Activated naive CD4-positive, alpha-beta T cell treated with Interleukin-2 at 50 U/mL for 16 hours (primary cell): ENCODE measurements at places on chromosomes 1 and 21.
A peak's percentile ranks its signal among the peaks of the same experiment; 100 is the strongest.

GRCh38 chr1:26890467-26890796 lies 349 bp upstream of the GPN2 start:
- no peak for DNase-seq

- DNase-seq = no peak
Observed at GRCh38 chr1:11187494-11187893, 1.7 kb upstream of the ANGPTL7 start.

- no peak for DNase-seq
Observed at GRCh38 chr1:68409426-68409825, 40.3 kb downstream of the RPE65 start.

DNA sequence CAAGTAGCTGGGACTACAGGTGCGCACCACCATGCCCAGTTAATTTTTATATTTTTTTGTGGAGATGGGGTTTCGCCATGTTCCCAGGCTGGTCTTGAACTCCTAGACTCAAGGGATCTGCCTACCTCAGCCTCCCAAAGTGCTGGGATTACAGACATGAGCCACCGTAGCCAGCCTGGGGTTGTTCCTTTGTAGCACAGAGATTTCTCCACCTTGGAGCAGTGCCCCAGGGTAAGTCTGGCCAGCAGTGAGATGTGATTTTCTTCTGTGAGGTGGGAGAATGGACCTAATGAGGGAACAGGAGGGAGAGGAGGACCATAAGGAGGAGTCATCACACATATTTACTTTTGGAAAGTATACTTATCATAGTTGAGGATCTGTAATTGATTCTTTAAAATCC lies 61.1 kb upstream of the GADD45A start:
- DNase-seq = no peak

DNA sequence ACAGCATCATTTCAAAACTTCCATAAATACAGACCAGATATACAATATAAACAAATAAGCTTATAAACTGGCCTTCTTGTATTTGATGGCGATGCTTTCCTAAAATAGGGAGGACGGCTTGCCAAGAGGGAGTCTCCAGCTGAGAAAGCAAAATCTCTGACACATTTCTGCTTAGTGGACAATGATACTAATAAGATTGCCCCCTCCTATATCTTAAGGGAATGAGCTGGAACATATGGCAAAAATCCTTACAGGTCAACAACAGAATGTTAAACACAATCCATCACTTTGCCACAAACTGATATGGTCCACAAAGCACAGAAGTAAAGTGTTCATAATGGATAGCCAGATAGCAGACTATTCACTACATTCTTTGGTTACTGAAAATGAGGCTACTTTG lies 7.1 kb upstream of the GADD45A start:
- no peak for DNase-seq

DNA sequence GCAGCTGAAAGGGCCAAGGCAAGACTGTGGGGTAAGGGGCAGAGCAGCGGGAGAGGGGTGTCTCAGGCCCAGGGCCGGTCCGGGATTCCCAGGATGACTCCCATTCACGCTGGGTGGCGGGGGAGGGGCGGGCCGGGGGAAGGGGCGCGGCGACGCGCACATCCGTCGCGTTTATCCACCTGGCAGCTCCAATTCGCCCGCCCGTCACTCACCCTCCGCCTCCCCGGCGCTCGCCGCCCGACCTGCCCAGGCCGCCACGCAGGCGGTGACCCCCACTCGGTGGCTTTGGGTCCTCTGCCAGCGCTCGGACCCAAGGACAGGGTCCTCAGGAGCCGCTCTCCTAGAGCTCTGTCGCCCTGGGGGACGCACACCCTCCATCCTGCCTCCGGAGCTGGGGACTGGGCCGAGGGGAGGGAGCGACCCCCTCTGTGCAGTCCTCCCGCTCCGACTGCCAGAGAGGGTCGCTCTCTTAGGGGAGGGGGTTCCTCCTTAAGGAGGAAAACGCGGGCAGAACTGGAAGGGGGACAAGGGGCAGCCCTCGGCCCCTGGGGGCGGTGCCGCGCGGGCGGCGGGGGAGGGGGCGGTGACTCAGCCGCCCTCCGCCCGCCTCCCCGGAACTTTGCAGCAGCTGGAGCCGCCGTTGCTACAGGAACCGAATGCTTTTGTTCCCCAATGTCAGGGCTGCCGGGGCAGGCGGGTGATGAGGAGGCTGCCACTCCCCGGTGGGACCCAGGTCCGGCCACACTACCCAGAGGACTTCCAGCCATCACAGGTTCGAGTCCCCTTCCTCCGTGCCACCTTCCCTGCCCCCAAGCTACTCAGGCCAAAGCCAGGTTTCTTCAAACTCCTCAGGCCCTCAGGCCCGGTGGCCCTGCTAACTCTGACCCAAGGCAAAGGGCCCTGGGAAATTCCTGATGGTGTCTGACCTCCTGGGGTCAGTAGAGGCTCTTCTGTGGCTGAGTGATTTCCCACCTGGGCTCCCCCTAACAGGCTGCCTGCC lies 3.4 kb downstream of the ADGRB2 start:
- DNase-seq = peak; percentile 61

GRCh38 chr1:31575369-31576140 lies 760 bp upstream of the TINAGL1 start:
- DNase-seq = no peak

DNA sequence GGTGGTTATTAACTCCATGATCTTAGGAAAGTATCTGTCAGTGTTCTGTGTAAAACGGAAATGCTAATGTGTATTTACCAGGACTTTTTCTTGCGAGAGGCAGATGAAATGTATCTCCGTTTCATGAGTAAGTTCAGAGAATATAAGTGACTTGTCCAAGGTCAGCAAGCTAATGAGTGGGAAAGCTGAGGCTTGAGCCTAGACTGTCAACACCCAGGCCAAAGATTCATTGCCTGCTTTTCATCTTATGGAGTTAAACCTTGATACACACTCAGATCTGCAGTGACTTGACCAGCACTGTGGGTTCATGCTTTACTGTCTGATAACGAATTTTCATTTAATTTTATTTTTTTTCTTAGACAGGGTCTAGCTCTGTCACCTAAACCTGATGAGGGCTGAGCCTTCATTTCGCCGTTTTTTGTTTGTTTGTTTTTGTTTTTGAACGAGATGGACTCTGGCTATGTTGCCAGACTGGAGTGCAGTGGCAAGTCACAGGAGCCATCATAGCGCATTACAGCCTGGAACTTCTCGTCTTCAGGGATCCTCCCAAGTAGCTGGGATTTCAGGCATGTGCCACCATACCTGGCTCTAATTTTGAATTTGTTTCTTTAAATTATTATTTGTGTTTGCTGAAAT lies 918 bp upstream of the JTB start:
- no peak for DNase-seq

DNA sequence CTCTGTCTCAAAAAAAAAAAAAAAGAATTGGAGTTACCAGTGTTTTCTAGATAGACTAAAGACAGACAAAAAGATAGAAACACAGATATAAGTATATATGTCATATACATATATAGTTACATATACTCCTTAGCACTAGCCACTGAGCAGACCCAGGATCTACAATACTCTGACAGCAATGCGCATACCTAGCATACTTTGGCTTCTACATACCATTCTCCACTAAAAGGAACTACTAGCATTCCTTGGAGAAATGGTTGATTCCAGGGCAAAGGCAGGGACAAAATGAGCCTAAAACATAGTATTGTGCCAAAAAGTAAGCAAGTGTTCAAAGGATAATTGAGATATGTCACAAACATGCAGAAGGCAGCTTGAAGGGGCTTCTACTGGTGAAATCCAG lies 22.7 kb downstream of the SYNJ1 start:
- no peak for DNase-seq

GRCh38 chr1:9085306-9085940 lies 16.0 kb upstream of the SLC2A5 start:
- no peak for DNase-seq

GRCh38 chr1:211908453-211908852 lies 77.9 kb upstream of the LPGAT1 start:
- DNase-seq = no peak

DNA sequence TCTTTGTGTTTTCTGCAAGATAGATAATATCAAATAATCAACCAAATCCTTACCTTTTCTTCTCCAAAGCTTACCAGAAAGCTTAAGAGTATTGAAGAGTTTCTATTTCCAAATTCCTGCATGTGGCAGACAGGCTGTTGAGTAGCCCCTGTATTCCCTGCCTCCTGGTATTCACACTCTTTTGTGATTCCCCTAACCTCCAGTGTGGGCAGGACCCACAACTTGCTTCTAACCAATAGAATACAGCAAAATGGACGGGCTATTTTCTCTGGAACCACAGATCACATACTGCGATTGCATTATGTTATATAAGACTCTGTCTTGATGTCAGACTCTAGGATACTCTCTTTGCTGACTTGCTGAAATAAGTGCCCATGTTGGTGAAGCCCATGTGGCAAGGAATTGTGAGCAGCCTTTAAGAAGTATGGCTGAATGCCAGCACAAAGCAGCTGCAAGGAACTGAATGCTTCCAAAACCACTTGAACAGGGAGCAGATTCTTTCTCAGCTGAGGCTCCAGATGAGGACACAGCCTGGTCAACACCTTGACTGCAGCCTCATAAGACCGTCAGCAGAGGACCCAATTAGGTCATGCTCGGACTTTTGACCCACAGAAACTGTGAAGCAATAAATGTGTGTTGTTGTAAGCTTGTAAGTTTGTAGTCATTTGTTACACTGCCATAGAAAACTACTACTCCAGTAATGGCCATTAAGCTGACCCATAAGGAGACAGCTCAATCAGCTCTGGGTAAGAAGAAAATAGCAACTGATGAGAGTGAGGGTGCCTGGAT lies 47.9 kb upstream of the PLXNA2 start:
- DNase-seq = no peak

GRCh38 chr1:217528271-217528670 lies 102.6 kb downstream of the GPATCH2 start:
- DNase-seq = no peak

- DNase-seq = no peak
Observed at GRCh38 chr21:38859852-38860251, 54.1 kb downstream of the ETS2 start.

DNA sequence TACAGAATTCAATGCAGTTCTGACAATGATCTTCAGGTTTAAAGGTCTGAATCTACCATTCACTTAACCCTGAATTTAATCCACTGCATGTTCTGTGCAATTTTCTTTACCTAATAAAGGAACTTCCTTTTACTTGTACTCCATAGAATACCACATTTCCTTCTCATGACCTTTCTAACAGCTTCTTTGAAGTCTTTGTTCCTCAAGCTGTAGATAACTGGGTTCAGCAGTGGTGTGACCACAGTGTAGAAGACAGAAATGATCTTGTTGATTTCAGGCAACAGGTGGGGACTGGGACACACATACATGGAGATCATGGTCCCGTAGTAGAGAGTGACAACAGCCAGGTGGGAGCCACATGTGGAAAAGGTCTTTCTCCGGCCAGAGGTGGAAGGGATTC lies 878 bp downstream of the OR11L1 start:
- no peak for DNase-seq

- DNase-seq = no peak
Observed at GRCh38 chr1:216532251-216532798, 109.1 kb upstream of the USH2A start.

DNA sequence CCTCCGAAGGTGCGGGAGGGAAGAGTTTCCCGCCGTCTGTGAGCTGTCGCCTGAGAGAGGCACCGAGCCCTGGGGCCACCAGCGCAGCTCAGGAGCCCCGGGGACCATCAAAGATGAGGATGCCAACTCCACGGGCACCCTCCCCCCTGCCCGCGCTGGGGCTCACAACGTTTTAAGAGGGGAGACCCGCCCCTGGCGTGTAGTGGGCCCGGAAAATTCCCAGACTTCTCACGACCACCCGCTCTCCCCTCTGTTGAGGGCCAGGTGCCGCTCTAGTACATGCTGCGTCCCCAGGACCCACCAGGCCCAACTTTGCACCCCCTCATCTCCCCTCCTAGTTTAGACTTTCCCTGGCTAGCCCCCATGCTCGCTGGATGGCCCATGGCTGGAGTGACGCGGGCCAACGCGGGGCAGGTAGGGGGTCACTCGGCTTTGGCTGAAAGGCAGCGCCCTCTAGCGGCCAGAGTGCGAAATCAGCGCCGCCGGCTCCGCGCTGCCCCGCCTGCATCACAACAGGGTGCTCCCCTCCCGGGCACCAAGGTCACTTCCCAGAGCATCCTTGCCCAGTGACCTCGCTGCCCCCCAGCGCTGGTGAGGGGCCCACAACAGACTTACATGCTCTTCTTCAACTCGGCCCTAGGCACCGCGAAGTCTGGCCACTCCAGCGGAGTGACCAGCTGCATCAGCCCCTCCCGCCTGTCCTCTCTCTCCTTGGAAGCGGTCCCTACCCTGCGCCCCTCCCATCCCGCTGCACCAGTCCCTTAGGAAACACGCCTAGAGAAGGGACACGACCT lies 1.8 kb downstream of the CD160 start:
- DNase-seq = peak; percentile 71

- DNase-seq = no peak
Observed at GRCh38 chr1:187038784-187039183, 210.0 kb downstream of the PLA2G4A start.

DNA sequence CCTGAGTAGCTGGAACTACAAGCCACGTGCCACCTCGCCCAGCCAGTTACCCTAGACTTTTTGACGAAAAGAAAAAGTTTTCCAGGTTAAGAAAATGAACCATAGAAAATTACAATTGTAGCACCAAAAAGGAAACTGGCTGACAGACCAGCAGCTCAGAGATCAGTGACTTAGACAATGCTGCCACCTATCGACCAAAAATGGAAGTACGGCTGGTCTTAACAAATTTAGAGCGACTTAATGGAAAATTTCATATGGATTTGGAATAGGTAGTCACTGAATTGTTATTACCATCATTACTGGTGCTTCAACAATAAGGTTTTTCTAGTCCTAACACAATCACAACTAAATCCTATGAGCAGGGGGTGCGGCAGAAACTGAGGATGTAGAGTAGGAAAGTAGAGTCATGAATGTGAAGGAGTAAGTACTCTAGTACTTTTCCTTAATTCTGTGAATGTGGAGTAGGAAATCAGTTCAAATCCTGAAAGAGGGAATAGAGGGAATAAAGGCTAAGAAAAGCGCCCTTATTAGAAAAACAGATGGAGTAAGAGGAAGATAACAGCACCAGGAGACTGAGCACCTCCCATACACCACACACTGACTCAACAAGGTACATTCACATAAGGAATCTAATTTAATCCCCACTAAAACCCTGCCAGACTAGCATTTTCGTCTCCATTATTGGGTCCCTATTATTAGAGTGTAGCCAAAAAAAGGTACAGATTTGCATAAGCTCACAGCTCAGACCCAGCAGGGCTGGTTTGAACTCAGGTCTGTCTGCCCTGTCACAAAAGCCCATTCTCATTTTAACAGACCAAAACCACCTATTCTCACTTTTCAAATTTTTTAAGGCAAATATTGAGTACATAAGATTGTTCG lies 37.9 kb upstream of the MGST3 start:
- peak; percentile 77 for DNase-seq

- no peak for DNase-seq
Observed at GRCh38 chr1:172144445-172145061, 275.9 kb upstream of the C1orf105 start.

DNA sequence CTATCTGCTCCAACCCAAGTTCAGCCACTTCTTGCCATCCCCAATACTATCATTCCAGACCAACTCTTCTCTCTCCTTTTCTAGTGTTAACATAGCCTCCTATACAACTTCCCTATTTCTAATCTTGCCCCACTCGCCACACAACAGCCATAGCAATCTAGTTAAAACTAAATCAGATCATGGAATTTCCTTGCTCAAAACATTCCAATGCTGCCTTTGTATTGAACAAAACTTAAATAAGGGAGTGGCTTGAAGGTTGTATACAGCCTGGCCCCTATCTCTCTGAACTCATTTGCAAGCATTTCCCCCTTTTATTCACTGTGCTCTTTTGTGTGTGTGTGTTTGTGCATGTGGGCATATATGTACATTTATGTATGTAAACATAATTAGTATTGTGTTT lies 118.1 kb upstream of the SGIP1 start:
- DNase-seq = no peak

- DNase-seq = no peak
Observed at GRCh38 chr1:224339442-224340033, 9.6 kb upstream of the NVL start.
